ENCODE measurements at places on chromosomes 7 and 10. TPM values are rescaled to one million over a fixed set of nuclear protein-coding genes. Genes with fewer than 3 reads are reported as not detected.

DNA sequence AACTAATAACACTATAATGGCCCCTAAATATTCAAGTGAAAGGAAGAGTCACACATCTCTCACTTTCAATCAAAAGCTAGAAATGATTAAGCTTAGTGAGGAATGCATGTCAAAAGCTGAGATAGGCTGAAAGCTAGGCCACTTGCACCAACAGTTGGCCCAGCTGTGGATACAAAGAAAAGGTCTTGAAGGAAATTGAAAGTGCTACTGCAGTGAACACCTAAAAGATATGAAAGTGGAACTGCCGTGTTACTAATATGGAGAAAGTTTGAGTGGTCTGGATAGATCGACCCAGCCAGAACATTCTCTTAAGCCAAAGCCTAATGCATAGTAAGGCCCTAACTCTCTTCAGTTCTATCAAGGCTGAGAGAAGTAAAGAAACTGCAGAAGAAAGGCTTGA is 12.1 kb upstream of the SNX13 start:
- peak overlapping the region; percentile 28 for H3K4me3 ChIP-seq
- peaks cover 3% of the 10 kb centered on the region for H3K27me3 ChIP-seq
- H3K4me1 ChIP-seq: peaks cover 23% of the 10 kb centered on the region
- DNase-seq: peak; percentile 63
- peak overlapping the region; percentile 44 for H3K27ac ChIP-seq

- peaks cover 22% of the 10 kb centered on the region for H3K36me3 ChIP-seq
- no peaks in the 10 kb centered on the region for H3K27me3 ChIP-seq
These were observed 139.3 kb upstream of the TCF7L2 start for GRCh38 chr10:112810711-112811151.

GRCh38 chr10:65294329-65294728 is 1631.5 kb upstream of the LRRTM3 start:
- no peak overlapping the region for H3K4me3 ChIP-seq
- H3K36me3 ChIP-seq: no peaks in the 10 kb centered on the region
- H3K4me1 ChIP-seq: no peaks in the 10 kb centered on the region
- no peak overlapping the region for H3K27ac ChIP-seq

GRCh38 chr7:105885387-105886111 is 9.2 kb upstream of the ATXN7L1 start:
- H3K4me1 ChIP-seq: peaks cover 16% of the 10 kb centered on the region
- H3K27ac ChIP-seq: no peak overlapping the region
- H3K27me3 ChIP-seq: no peaks in the 10 kb centered on the region
- DNase-seq: no peak
- H3K4me3 ChIP-seq: no peak overlapping the region

DNA sequence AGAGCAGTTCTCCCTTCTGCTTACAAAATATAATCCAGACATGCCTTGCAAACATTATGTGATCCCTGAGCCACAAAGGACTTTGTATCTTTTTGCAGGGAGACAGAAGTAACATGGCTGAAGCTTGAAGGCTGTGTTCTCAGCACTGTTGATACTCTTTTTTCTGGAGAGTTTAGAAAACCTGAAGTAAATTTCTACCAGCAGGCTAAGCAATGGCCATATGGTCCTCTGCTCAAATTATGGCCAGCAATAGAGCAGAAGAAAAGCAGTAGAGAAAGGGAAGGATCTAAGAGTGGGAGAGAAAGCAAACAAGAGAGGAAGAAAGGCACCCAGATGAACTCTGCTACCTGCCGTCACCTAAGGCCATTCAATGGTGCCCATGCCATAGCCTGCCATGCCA is 98.4 kb downstream of the ABLIM1 start:
- H3K27ac ChIP-seq: no peak overlapping the region
- H3K36me3 ChIP-seq: peaks cover 7% of the 10 kb centered on the region
- H3K4me3 ChIP-seq: no peak overlapping the region

Gene CLDN3
- total RNA-seq: not detected

Measured in activated CD4-positive, alpha-beta memory T cell treated with anti-CD3 and anti-CD28 coated beads for 36 hours (primary cell).